ENCODE measurements at places on chromosomes 1 and 21.
A peak's percentile ranks its signal among the peaks of the same experiment; 100 is the strongest.

GRCh38 chr1:112676543-112676942 lies 2.1 kb downstream of the MOV10 start:
- peak; percentile 2 for DNase-seq

DNA sequence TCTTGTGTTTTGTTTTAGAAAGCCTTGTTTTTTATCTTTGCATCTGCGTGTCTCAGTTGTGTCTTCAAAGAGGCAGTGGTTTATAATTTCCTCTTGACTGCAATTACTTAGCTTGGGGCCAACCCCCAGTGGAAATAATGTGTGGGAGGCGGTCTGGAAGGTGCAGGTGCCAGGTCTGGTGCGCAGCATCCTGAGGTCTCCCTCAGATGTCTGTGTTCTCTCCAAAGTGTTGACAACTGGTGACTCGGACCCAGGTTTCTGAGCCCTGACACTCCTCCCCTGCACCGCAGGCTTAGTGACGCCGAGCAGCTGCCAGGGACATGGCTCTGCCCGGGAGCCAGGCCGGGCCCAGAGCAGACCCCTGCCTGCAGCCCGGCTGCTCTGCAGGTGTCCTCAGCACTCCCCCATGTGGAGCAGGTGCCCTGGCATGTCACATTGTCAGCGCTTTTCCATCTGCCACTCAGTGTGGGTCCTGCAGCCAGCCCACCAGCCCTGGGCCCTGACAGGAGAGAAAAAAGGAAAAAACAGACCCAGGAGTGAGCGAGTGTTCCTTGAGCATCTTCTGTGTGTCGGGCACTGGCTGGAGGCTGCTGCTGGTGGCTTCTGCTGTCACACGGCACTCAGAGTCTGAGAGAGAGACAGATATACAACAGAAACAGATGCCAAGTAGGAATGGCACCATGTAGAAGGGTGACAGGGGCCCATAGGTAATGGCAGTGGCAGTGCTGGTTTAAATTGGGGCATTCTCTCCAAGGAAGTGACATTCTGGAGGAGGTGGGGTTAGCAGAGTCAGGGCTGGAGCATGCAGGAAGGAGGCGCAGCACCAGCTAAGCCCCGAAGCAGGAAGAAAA lies 24.8 kb upstream of the SELENON start:
- no peak for DNase-seq

DNA sequence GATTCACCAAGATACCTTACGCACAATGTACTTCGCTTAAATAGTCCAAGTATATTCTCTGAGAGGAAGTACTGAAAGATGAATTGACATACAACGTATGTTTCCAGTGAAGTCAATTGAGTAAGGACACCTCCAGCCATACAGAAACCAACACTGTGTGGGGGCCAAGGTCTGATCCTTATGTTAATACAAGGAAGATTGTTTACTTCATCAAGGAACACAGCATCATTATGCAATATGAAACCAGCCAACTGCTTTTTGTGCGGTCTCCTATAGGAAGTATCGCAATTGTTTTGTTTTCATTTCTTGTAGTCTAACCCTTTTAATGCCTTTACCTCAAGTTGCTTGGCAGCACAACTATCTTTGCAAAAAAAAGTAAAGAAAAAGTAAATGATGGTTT lies 28.2 kb upstream of the TEKT2 start:
- DNase-seq, result peak; percentile 78

GRCh38 chr1:177069490-177069889 lies 95.0 kb downstream of the ASTN1 start:
- DNase-seq, result no peak

DNA sequence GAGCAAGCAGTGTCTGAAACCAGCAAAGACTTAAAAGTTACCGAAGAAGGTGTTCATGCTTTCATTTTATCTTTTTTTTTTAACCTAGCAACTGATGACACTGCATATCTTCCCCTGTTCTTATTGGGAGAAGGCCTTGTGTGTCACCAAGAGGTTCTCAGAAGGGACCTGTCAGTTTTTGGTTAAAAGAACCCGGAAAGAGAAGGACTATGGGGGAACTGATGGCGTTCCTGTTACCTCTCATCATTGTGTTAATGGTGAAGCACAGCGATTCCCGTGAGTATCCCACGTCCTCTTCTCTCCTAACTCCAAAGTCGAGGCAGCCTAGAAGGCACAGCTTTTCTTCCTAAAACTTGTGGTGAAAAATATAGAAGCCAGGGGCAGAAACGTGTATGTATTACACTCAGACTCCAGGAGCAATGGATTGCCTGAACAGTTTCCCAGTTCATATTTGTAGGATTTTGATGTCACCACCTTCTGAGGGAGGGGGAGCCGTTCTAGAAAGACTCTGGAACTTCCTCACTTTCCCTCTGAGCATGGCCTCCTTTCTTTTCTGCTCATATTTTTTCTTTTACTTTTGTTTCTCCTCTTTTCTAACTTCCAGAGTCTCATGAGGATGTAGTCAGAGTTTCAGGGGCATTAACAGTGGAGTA lies at the start of gene MR1:
Gene MR1, plus strand, starts transcription at position 185 of the 653 bp plus-strand sequence. Its CDS starts 25 bp downstream, at position 210.
- peak; percentile 93 for DNase-seq

DNA sequence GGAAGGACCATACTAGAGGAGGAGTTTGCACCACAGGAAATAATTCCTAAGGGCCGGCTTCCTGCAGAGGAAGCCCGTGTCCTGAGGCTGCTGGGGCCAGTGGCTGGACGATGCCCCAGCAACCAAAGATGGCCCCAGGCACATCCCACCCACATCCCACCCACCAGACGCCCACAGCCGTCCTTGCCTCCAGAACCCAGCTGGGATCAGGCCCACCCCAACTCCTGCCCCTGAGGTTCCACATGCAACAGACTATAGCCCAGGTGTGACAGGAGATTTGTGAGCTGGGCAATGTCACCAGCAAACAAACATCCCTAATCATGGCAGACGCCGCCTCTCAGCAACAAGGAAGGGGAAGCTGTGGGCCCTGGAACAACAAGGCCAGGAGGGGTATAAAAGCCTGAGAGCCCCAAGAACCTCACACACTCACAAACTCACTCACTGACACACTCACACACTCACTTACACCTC lies at the start of gene KRTAP10-9:
Gene KRTAP10-9, plus strand, starts transcription at position 421 of the 471 bp plus-strand sequence. CDS start 79 bp downstream, outside the sequence.
- no peak for DNase-seq

DNA sequence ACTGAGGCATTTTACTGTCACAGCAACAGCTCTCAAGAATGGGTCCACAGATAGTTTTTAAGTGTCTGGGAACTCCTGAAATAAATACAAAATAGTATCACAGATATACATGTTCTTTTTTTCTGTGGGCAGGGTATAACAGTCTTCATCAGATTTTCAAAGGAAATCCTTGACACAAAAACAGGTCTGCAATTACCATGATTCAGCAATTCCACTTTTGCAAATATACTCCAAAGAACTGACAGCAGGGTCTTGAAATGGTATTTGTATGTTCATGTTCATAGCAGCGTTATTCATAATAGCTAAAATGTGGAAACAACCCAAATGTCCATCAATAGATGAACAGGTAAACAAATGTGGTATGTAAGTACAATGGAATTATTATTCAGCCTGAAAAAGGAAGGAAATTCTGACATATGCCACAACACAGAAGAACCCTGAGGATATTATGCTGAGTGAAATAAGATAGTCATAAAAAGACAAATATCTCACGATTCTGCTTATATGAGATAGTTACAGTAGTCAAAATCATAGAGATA lies 85.0 kb downstream of the EPS15 start:
- DNase-seq, result no peak

DNA sequence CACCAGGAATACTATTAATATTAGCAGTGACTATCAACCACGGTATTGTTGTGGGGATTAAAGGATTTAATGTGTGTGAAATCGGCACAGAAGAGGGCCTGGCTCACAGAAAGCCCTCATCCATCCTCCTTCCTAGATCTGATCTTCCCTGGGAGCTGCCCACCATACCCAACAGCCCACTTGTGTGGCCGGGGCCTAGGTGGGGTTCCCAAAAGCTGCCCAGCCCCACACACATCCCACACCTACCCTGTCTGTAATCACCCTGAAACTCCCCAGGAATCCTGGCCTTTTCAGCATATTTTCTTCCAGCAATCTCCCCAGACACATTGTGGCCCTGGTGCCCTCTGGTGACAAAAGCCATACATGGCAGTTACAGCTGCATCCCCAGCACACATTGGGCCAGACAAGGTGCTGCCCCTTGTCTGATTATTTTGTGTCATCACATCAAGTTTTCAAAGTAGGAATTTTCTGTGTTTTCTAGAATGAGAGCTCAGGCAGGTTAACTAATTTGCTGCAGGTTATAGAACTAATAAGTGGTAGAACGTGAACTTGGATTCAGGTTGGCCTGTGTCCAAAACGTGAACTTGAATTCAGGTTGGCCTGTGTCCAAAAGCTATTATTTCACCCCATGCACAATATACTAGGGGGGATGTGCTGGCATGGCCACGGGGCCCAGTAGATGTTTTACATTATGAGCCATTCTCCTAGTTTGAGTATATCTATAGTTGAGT lies 5.3 kb upstream of the SLC6A9 start:
- peak; percentile 48 for DNase-seq

- DNase-seq, result no peak
Measured at GRCh38 chr1:233431753-233432403, 104.4 kb downstream of the MAP3K21 start.

DNA sequence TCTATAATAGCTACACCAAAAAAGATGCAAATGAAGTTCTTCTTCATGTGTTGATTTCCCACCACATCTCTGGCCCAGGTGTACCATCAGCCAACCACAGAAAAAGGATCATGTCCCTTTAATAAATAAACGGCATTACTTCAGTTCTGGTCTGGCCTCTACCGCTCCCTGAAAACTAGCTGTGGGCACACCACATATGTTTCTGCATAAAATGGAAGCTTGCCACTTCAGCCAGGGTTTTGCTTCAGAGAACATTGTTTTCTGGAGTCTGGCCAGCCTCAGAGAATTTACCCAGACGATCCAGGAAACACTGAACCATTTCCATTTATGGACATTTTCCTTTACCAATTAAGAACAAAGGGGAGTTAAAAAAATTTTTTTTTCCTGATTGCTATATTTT lies 5.8 kb upstream of the LAMC2 start:
- DNase-seq, result no peak

DNA sequence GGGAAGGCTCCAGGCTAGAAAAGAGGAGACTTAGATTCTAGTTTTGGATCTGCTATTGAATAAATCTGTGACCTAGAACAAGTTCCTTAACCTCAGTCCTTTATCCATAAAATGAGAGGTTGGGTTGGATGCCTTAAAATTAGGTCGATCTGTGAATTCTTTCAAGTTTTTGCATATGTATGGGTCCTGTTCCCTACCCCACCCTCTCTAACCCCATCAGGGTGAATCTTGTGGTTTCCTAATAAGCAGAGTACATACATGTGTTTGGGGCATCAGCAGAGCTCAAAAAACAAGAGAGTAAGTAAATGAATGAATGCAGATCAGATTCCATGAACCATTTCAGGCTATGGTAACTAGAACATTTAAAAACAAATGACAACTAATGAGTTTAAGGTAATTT lies 6.2 kb downstream of the SPRR4 start:
- no peak for DNase-seq

- DNase-seq, result peak; percentile 79
Measured at GRCh38 chr1:226002667-226003501, 3.7 kb upstream of the SDE2 start.

GRCh38 chr1:232617237-232617636 lies 12.7 kb downstream of the SIPA1L2 start:
- no peak for DNase-seq

- no peak for DNase-seq
Measured at GRCh38 chr1:89607156-89607555, 25.8 kb upstream of the LRRC8C start.

DNA sequence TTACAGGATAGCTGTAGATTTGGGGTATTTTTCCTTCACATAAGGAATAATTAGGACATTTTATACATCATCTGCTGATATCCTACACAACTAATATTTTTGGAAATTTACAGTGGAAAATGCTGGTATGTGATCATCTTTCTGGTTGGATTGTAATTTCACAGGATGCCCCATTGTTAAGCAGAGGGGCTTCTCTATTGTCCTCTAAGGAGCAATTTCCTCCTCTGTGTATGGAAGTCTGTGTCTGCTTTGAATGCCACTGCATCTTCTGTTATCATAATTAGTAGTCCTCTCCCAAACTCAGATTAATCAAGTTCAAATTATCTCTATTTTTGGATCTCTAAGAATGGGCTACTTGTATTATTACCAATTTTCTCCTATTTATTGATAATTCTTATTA lies 988.1 kb upstream of the B3GALT2 start:
- DNase-seq, result no peak

GRCh38 chr1:116426401-116426800 lies 53.4 kb downstream of the ATP1A1 start:
- DNase-seq, result no peak

DNA sequence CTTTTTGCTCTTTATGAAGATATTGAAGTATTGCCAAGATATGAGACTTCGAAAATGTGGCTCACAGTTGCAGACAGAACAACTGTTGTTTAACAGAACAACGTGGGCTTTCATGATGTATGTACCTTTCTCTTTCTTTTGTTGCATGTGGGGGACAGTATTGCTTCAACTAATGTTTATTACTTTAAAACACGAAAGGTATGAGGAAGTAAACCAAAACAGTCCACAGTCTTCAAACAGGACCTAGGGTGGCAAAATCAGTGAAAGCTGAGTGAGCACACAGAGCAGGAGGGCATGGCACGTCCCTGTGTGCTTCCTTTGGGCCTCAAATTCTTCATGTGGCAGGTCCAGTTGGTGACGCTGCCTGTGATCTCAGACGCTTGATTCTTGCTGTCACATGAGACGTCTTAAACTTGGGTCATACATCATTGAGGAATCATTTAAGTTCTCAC lies 7.8 kb upstream of the CHAF1B start:
- DNase-seq, result no peak

DNA sequence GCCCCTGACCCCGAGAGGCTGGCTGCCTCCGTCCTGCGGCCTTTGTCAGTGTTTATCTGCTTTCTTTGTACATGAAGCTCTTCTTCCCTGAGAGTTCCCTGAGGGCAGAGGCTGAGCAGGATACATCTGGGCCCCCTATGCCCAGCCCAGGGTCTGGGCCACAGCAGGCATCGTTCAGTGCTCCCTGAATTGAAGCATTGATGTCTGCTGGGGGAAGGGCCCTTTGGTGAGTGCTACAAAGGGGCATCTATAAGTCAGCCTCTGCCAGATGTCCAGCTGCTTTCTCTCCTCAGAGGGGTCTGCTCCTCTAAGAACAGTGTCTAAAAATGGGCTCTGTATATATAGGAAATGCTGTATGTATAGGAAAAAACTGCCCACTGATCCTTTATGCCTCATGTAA lies 2.1 kb downstream of the HEYL start:
- no peak for DNase-seq

- peak; percentile 98 for DNase-seq
Measured at GRCh38 chr1:43835082-43836021, 98.2 kb upstream of the ARTN start.

GRCh38 chr21:15820852-15821379 lies 91.1 kb downstream of the USP25 start:
- no peak for DNase-seq

DNA sequence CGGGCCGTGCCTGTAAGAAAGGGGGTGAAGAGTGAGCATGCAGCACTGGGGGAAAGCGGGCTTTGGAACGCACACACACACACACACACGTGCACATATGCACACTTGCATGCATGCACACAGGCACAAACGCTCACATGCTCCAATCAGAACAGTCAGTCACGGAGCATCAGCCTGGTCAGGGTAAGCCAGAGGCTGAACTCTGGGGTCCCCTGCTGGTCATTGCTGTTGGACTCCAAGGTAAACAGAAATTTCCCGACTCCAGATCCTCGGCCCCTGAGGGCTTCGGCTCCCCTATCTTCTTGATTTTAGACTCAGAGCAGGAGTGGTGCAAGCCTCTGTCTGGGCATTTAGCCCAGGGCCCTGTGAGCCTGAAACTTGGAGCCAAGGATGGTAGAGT lies 54.2 kb downstream of the SYT2 start:
- no peak for DNase-seq

- DNase-seq, result no peak
Measured at GRCh38 chr1:169327875-169328274, 39.7 kb downstream of the NME7 start.

GRCh38 chr1:45328680-45329079 lies 2.0 kb downstream of the HPDL start:
- DNase-seq, result no peak
